Smooth muscle cell of the pulmonary artery (primary cell): ENCODE measurements at places on chromosomes 7 and 10. TPM values are rescaled to one million over a fixed set of nuclear protein-coding genes. Genes with fewer than 3 reads are reported as not detected.

OR2A5 gene
- total RNA-seq, result not detected in 2 replicates

HABP2 gene
- not detected in 2 replicates for total RNA-seq

GRM3 gene
- total RNA-seq, result not detected in 2 replicates

MPP7 gene
- total RNA-seq, result 0.92 and 1.6 TPM in 2 replicates

GRM8 gene
- total RNA-seq, result 0.13 TPM in 1 of 2 replicates, not detected in the other

DGKB gene
- 0.07 and 0.13 TPM in 2 replicates for total RNA-seq

CALML5 gene
- total RNA-seq, result not detected in 2 replicates

CCM2 gene
- 54.4 and 63.4 TPM in 2 replicates for total RNA-seq

LRIT1 gene
- total RNA-seq, result not detected in 2 replicates

TMEM130 gene
- total RNA-seq, result 0.36 and 1.0 TPM in 2 replicates

CWF19L1 gene
- total RNA-seq, result 16.9 and 20.0 TPM in 2 replicates

CNTNAP2 gene
- total RNA-seq, result under 0.01 TPM in 1 of 2 replicates, not detected in the other

CDHR1 gene
- under 0.01 and 0.20 TPM in 2 replicates for total RNA-seq
